Aorta (tissue), 5 donors: ENCODE measurements at places on chromosomes 4 and X. TPM values are rescaled to one million over a fixed set of nuclear protein-coding genes. Genes with fewer than 3 reads are reported as not detected.

- DNase-seq: no peak
- H3K36me3 ChIP-seq: no peaks in the 10 kb centered on the region
- no peaks in the 10 kb centered on the region for H3K4me1 ChIP-seq
- H3K4me3 ChIP-seq: no peak overlapping the region
- no peaks in the 10 kb centered on the region for H3K27me3 ChIP-seq
Measured at GRCh38 chr4:90841676-90842075, 714.5 kb downstream of the CCSER1 start.

- H3K27me3 ChIP-seq: no peaks in the 10 kb centered on the region
- no peaks in the 10 kb centered on the region for H3K4me1 ChIP-seq
- H3K4me3 ChIP-seq: no peak overlapping the region
- DNase-seq: peak; percentile 51
- H3K27ac ChIP-seq: no peak overlapping the region
Measured at GRCh38 chr4:6942238-6942800, 32.7 kb downstream of the TBC1D14 start.

GRCh38 chr4:3115637-3116270 is 41.3 kb downstream of the HTT start:
- H3K36me3 ChIP-seq: peaks cover 11% of the 10 kb centered on the region
- no peak overlapping the region for H3K4me3 ChIP-seq
- H3K27ac ChIP-seq: no peak overlapping the region
- no peaks in the 10 kb centered on the region for H3K27me3 ChIP-seq
- no peaks in the 10 kb centered on the region for H3K4me1 ChIP-seq
- DNase-seq: no peak

- no peaks in the 10 kb centered on the region for H3K4me1 ChIP-seq
- H3K27ac ChIP-seq: no peak overlapping the region
- H3K36me3 ChIP-seq: no peaks in the 10 kb centered on the region
- DNase-seq: no peak
Measured at GRCh38 chrX:64739792-64740378, 236.4 kb downstream of the ZC4H2 start.

DNA sequence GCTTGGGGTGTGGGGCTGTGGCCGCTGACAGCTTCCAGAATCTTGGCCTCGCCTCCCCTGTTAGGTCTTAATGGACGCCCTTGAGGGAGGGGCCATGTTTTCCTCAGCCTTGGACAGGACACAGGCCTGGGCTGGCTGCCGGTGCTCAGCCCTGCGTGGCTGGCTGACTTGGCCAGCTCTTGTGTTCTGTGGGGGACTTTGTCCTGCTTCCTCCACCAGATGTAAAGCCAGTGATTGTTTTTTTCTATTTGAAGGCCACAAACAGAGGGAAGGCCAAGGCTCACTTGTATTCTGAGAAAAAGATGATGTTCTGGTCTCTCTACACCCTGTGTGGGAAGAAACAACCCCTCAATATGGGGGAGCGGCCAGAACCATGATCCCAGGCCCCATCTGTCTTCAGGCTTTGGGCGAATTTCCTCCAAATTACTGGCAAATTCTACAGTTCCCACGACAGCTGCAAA is 71.3 kb downstream of the HTRA3 start:
- no peaks in the 10 kb centered on the region for H3K4me1 ChIP-seq
- H3K36me3 ChIP-seq: no peaks in the 10 kb centered on the region
- no peaks in the 10 kb centered on the region for H3K27me3 ChIP-seq
- no peak overlapping the region for H3K27ac ChIP-seq

DNA sequence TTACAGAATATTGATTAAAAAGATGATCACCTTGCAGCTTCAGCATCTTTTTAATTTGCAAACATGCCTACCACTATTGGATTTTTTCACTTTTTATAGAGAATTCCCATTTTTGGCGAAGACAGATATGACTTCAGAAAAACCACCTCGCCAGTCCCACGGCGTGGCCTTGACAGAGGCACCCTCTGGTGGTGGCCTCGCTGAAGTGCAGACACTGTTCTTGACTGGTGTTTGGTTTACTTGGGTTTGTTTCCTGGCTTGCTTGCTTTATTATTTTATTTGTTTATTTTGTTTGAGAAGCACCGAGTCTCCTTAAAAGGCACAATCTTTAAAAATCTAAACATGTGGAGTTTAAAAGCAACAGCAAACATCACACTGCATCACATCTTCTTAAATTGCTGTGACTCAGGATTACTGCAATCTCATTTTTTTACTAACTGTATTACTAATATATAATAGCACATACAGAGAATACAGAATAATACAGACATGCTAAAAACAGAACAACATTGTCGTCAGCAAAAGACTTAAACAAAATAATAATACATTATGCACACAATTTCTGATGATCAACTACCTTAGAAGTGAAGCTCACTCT is 13.1 kb upstream of the AMTN start:
- DNase-seq: peak; percentile 76
- H3K4me1 ChIP-seq: no peaks in the 10 kb centered on the region
- no peak overlapping the region for H3K27ac ChIP-seq
- no peaks in the 10 kb centered on the region for H3K27me3 ChIP-seq

DNA sequence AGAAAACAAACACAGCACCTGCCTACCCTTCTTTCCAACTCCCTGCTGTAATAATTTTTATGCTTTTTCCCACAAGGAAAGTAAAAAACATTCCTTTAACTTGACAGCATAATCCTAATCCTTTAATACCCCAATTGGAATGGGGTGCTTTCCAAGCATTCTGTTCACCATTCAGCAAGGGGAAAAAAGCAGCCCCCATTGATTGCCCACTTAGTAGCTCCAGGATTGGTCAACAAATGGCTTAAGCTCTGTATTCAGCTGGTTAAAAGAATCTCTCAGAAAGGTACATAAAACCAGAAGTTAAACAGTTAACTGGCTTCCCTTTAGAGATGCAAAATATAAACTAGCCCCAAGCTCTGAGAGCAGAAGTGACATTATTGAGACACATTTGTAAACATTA is 194.8 kb upstream of the ATOH1 start:
- H3K4me3 ChIP-seq: no peak overlapping the region
- H3K4me1 ChIP-seq: no peaks in the 10 kb centered on the region
- no peaks in the 10 kb centered on the region for H3K27me3 ChIP-seq
- no peak overlapping the region for H3K27ac ChIP-seq

- no peaks in the 10 kb centered on the region for H3K4me1 ChIP-seq
- no peak overlapping the region for H3K27ac ChIP-seq
- no peak for DNase-seq
Measured at GRCh38 chr4:6633091-6633906, 7.2 kb upstream of the MRFAP1 start.

Gene TIGD4
- 0.32 TPM for total RNA-seq

Gene TEX11
- total RNA-seq: not detected
